ENCODE measurements at places on chromosomes 13 and 19. TPM values are rescaled to one million over a fixed set of nuclear protein-coding genes. Genes with fewer than 3 reads are reported as not detected.

C5AR2 gene
- total RNA-seq, result not detected

SLC25A41 gene
- total RNA-seq, result not detected

KASH5 gene
- not detected for total RNA-seq

SCEL gene
- total RNA-seq, result under 0.01 TPM

DENND1C gene
- total RNA-seq, result not detected
